ENCODE measurements at places on chromosomes 11 and 22.

DNA sequence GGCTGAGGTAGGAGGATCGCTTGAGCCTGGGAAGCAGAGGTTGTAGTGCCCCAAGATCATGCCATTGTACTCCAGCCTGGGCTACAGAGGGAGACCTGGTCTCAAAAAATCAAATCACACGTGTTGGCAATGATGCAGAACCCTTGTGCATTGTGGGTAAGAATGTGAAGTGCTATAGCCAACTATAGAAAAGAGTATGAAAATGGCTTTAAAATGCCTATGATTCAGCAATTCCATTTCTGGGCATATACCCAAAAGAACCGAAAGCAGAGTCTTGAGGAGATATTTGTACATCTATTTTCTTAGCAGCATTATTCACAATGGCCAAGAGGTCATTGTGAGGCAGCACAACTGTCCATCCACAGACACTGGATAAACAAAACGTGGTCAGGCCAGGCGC lies 2.6 kb upstream of the FADS3 start:
- DNase-seq: peak; percentile 63

GRCh38 chr11:100780470-100780869 lies 93.4 kb downstream of the ARHGAP42 start:
- no peak for DNase-seq

DNA sequence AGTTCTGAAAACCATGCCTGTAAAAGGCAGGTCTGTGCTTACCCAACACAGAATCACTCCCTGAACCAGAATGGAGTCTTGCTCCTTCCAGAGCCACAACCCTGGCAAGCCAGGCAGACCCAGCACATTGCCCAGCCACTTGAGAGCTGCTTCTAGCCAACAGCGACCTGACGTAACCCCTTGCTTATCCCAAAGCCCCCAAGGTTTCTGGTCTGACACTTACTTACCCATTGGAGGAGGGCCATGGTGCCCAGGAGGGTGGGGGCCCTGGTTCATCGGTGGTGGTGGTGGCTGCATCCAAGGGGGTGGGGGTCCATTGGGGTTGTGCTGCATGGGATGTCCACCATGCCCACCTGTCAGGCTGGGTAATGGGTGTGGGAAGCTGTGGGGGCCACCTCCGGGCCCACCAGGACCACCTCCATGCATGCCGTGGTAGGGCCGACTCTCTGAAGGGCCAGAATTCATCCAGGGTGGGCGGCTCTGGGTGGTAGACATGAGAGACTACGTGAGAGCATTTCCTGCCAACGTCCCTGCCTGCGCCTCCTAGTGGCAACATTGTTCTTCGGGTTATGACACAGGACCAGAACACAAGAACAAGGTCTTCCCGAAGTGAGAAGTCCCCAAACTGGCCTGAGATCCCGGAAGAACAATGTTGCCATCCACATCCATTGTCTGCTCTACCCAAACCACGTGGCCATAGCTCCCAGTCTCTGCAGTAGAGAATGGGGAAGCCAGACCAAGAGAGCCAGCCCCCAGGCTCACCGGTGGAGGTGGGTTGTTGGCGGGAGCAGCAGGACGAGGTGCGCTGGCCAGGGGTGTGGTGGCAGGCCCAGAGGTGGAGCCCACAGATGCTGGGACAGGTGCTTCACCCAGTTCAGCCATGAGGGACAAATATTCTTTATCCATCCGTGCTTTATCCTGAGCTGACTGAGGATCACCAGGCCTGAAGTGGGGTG lies 7.8 kb upstream of the PYGM start:
- DNase-seq: peak; percentile 24

GRCh38 chr11:60968223-60968622 lies 3.3 kb upstream of the CD6 start:
- no peak for DNase-seq

DNA sequence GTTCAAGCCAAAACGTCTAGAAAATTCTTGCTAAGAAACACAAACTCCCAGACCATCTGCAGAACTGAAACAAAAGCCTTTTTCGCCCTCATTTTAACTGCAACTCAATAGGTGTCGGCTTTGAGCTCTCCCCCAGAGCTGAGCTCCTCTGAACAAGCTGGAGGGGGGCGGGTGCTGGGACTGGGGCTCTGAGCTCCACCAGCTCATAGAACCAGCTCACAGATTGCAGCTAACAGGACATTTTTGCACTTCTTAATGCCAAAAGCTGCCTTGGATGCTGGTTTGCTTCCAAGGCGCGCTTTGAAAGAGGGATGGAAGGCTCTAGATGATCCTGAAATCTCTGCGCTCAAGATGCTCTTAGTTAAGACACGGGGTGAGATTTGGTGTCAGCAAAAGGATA lies 6.0 kb upstream of the YWHAH start:
- DNase-seq: no peak

GRCh38 chr22:45344334-45344733 lies 34.6 kb downstream of the FAM118A start:
- no peak for DNase-seq

GRCh38 chr11:64525711-64526110 lies 65.3 kb upstream of the SLC22A12 start:
- no peak for DNase-seq

GRCh38 chr11:12249590-12250260 lies 127.6 kb upstream of the PARVA start:
- no peak for DNase-seq

- DNase-seq: no peak
These were observed 18.4 kb downstream of the MS4A6E start for GRCh38 chr11:60345489-60345888.

- DNase-seq: no peak
These were observed 6.9 kb upstream of the MS4A14 start for GRCh38 chr11:60389279-60389910.

- DNase-seq: no peak
These were observed 74.5 kb downstream of the RPL27A start for GRCh38 chr11:8757047-8757446.

- DNase-seq: no peak
These were observed 6.0 kb downstream of the PAX6 start for GRCh38 chr11:31805037-31805628.

- no peak for DNase-seq
These were observed 10.2 kb downstream of the FUT4 start for GRCh38 chr11:94553938-94554337.

- DNase-seq: no peak
These were observed 2.0 kb downstream of the HSCB start for GRCh38 chr22:28743852-28744251.

DNA sequence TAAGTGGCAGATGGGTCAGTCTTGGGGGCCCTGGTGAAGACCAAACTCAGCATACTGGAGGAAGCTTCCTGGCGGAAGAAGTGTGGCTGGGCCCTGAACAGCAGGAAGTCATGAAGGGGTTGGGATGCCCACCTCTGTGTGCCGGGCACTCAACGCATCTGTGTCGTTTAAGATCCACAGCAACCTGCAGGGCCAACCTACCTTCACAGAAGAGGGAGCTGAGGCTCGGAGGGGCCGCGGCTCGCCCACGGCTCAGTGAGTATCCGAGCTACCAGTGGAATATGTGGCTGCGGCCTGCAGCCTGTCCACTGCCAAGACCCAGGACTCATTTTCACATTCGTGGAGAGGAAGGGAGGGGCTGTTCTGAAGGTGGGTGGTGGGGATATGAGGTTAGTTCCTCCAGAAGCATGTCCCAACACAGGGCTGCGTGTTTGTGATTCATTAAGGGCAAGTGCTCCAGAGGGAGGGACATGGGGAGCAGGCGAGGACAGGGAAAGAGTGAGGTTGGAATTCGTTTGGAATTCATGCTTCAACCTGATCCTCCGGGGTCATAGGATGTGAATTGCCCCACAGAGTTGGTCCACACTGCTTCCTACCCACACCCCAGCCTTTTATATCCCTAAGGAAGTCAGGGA lies 99.6 kb downstream of the MPPED1 start:
- no peak for DNase-seq

DNA sequence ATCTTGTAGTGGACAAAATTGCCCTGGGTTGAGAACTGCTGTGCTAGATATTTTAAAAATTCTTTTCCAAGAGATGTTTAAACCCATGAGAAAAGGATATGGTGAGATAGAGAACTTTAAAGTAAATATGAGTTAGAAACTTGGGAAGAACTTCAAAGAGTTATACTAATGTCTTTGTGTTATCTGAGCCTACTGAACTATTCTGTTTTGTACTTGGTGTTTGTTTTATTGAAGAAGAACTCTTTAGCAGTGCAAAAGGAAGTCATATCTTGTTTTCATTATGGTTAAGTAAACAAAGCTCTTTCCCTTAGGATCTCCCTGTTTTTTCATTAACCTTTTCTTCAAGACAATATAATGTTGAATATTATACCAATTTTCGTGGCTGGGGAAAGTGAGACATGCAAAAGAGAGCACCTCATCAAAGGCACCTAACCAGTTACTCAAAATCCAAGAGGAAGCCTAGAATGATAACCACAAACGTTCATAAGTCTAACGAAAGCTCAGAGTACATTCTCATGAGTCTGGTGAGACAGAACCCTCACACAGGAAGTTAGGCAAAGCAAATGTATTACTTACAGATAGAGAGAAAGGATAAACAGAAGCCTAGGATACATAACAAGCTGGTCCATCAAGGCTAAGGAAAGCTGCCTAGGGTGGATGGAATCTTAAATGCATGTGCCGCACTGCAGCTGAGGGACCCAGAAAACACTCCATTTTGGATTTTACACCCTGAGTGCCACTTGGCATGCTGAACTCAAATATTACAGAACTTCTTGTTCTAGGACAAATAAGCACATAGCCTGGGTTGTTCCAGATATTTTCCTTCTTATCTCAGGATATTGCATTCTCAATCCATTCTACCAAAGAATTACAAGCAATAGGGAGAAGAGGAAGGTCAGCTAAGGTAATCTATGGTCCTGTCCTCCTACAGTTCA lies 112.5 kb upstream of the ANO3 start:
- DNase-seq: no peak

- no peak for DNase-seq
These were observed 420.5 kb upstream of the NARS2 start for GRCh38 chr11:78995171-78995570.

- no peak for DNase-seq
These were observed 3.1 kb upstream of the TMEM109 start for GRCh38 chr11:60910711-60911380.

DNA sequence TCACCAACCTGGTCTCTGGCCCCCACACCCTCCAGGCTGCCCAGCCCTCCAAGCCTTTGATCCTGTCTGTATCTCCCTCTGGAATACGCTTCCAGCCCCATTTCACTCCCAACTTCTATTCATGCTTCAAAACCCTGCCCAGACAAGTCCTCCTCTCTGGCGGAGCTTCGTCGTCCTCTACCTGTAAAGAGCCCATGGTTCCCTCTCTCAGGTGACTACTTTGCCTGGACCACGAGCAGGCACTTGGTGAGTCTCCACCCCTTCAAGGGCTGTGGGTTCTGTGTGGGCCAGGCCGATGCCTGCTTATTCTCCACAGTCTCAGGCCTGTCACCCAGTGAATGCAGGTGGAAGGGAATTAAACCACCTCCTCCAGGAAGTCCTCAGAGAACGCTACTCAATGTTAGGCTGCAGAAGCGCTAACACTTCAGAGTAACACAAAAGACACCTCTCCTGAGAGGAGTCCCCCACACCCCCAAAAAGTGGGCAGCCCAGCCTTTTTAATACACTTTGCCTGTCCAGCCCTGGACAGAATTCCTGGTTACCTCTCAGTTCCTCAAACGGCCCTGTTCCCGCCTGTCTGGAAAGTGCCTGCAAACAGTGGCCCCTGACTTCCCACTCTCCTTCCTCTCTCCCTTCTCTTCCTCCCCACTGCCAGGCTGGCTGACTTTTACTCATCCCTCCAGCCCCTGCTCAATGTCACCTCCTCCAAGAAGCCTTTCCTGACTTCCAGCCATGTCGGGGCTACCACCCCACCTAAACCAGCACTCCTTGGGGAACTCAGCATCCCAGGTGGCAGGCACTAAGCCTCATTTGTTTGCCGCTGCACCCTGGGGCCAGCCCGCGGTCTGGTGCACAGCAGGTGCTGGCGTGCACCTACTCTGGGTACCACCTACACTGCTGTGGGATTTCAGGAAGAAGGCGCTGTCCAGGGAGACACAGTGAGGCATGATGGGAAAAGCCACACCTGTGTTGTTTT lies 9.0 kb downstream of the RAC2 start:
- DNase-seq: no peak

DNA sequence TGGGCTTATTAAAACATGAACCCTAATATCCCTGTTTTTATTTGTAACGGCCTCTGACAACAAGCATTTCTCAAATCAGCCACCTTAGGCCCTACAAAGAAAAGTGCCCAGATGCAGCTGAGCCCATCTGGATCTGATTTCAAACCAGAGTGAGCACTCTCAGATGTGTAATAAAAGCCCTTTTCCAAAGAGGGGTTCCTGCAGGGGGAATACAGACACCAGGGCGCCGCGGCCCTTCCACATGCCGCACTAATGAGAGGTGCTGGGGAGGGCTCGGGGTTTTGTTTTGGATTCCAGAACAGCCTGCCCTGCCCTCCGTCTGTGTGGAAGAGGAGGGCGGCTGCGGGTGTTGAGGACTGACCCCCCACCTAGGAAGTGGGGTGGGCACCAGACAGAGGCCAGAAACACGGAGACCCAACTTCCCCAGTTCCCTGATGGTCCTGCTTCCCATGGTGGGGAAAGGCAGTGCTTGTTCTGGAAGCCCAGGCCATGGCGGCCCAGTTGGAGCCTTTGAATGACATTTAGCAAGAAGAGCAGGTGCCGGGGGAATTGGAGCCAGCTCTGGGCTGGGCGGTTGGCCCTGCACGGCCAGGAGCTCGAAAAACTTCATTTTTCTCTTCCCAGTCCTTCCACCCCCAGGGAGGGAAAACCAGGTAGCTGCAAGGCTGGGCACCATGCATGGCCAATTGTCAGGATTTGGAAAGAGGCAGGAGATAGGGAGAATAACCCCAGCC lies 63.7 kb downstream of the MACROD1 start:
- no peak for DNase-seq

- no peak for DNase-seq
These were observed 29.1 kb downstream of the OR52K1 start for GRCh38 chr11:4511282-4512245.

- no peak for DNase-seq
These were observed 5.6 kb downstream of the MICALL1 start for GRCh38 chr22:37911697-37912096.

DNA sequence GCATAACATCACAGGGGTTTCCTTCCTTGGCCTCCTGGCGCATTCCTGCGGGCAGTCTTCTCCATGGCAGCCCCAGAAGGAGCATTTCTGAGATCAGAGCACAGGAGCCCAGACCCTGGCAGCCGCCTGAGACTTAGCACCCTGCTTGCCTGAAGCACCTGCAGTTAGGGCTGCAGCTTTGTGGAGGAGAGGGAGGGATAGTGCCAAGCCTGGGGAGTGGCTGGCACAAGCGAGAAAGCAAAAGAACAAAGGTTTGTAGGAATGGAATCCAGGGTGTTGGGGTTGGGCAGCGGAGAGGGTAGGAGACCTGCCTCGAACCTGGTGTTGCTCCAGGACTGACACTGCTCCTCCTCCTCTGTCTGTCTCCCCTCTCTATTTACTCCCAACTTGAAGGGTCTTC lies 66.9 kb downstream of the SCN3B start:
- no peak for DNase-seq

- no peak for DNase-seq
These were observed 19.5 kb upstream of the SLC22A12 start for GRCh38 chr11:64571410-64572091.

DNA sequence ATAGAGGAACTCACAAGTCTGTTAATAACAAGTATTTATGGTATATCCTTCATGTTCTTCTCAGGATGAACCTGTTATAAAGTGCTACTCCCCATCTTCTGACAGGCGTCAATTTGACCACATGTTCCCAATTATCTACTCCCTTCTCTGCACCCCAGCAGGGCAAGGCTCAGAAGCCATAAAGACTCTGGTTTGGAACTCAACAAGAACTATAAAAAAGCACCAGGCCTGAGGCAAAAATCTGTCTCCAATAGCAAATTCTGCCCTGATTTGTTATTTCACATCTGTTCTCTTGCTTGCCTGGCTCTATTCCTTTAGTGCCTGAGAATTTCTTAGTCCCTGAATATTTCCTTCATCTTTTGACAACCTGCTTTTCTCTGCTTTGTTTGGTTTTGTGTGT lies 618.2 kb upstream of the KIRREL3 start:
- DNase-seq: no peak
